Stimulated activated naive CD8-positive, alpha-beta T cell treated with anti-CD3 and anti-CD28 coated beads, Interleukin-15, Interleukin-2, amounts not matched to agents 100 U/mL and 50 U/mL, for 24 hours (primary cell): ENCODE measurements at places on chromosomes 6 and 20.

DNA sequence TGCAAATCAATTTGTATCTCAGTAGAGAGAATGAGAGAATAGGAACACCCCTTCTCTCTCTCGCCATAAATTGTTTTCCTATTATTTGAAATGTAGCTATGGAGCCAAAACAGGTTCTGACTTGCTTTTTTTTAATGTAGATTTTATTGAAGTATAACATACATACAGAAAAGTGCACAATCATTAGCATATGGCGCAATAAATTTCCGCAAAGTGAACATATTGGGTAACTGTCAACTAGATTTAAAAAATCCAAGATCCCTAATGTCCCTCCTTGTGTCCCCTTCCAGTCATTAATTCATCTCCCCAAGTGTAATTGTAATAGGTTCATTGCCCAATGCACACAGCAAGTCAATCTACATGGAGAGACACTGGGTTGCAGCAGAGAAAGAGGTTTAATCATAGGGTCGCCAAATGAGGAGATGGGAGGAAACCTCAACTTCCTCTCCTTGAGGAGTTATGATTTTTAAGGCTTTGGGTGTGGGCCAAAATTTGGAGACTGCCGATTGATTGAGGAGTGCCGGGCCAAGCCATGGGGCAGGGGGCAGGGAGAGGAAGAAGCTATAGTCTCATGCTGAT is 43.3 kb upstream of the TGM3 start:
- DNase-seq, result no peak

DNA sequence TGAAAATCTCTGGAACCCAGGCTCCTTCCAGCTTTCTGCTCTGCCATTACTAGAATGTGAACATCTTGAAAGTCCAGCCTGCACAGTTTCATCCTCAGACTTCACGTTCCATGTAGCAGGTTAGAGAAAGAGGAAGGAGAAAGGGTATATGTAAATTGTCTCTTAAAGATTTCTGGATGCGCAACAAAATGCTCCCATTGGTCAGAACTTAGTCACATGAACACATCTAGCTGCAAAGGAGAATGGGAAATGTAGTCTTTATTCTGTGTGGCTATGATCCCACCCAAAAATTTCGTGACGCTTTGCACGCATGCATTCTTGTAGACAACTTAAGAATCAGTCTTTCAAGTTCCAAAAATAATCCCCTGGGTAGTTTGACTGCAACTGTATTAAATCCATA is 46.4 kb upstream of the CHD6 start:
- DNase-seq, result no peak

DNA sequence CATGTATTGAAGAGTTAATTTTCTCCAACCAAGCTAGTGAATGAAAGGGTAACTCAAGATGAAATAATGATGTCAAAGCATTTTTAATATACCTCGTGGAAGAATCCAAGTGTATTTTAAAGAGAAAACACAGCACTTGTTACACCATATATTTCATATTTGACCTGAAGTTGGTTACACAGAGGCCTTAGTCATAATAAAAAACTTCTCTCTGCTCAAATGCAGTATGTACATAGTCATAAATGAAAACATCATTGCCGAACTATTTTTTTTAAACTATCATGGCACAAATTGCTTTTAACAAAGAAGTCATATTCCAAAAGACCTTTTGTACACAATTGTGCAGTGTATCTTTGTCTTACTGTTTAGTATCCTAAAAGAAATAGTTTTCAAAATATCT is 43.0 kb downstream of the BACH2 start:
- no peak for DNase-seq

- no peak for DNase-seq
These were observed 341.7 kb downstream of the PRL start for GRCh38 chr6:21955053-21955595.
